ENCODE measurements at places on chromosomes 4 and X. TPM values are rescaled to one million over a fixed set of nuclear protein-coding genes. Genes with fewer than 3 reads are reported as not detected.

DNA sequence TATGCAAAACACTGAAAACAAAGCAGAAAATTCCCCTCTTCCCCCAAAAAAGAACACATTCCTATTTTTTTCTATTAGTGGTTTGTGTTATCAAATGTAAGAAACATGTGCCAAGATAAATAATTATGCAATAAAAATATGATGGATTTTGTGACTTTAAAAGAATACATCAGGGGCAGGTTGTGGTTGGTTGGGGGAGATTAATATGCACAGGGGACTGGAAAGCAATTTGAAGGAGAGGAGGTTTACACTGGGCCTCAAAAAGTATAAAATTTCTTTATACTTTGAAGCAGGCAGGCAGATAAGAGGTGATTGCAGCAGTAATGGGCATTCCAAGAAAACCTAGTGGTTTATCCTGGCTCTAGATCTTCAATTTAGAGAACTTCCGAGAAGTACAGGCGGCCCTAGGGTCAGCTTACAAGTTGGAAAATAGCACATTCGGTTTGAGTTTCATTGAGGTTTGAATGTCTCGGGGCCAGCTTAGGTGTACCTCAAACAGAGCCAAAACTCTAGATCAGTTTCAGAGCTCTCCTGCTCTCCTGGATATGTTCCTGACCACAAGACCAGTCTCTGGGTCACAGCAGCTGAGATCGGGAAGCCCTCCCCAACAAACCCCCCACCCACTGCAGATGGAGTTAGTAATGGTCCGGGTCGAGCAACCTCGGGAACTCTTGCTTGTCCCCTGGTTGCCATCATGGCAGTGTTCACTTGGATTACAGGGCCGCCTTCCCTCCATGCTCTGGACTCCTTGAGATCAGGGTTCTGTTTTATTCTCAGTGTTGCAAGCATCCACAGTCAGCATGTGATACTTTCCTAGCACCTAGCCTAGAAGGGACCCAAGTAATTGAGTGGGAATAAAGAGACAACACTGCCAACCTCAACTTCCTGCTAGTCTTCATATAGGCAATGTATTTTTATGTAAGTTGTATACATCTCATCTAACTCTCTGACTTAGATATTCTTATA is 112.1 kb upstream of the DDIT4L start:
- DNase-seq, result no peak

DNA sequence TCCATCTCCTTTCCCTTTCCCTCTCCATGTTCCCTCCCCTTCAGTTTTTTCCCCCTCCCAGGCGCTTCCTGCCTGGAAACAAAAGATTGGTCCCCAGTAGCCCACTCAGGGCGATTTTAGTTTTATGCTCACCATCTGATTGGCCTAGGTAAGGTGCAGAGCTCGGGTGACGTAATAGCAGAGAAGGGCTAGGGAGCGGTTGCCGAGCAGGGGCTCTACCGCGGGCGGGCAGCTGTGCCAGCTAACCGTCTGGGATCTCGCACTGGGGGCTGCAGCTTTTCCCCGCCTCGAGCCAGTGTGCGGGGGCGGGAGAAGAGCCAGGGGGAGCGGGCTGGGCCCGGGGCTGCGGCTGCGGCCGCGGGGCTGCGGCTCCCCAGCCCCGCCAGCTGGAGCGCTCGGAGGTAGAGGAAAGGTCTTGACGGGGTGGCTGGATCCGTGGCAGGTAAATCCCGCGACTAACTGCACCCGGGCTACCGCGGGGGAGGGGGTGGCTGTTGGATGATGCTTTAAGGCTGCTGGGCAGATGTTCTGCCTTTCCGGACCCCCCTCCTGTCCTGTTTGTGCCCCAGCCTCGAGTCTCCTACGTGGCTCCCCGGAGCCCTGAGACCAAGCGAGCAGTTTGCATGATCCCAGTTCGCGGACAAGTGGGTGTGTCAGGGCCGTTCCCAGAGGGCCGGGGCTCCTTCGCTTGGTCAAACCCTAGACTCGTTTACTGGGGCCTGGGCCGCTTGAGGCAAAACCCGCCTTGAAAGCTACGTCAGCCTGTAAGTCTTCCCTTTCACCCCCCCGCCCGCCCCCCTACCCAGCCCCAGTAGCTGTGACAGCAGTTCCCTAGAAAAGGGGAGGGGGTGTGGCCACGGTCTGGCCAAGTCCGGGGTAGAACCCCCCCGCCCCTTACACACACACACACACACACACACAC is at the start of gene PAK3:
PAK3 (plus strand) TSS at position 218 of the 922 bp plus-strand sequence. CDS start 26,913 bp downstream, outside the sequence.
- DNase-seq, result no peak

DNA sequence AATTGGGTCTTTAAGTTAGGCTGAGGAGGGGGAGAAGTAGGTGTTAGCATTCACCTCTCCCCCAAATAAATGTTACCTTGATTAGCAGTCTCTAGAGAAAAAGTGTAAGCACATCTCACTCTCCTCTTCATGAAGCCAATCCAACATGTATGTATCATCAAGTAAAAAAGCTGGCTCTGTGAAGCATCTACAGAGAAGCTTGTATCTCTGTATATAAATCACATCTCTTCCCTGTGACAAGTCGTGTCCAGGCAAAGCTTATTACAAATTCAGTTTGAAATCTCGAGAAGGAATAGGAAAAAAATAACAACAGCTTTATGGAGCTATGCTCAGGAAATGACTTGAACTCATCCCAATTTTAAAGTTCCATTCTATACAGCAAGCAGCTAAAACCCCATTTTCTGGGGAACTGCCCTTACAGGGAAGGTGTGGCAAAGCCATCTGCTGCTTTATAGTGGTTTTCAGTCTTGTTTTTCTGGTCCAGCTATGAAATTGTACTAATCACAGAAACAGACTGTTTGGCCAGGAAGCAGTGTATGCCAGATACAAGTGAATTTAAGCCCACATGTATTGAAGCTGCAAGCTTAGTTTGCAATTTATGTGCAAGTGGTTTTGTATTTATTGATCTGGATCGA is 313.3 kb upstream of the NOCT start:
- no peak for DNase-seq

- DNase-seq, result peak; percentile 14
Observed at GRCh38 chrX:17590892-17591740, 146.2 kb upstream of the SCML1 start.

GRCh38 chrX:44935172-44935571 is 62.2 kb downstream of the KDM6A start:
- DNase-seq, result no peak

The DOCK11 gene
- 26.1 TPM for total RNA-seq

The SOD3 gene
- not detected for total RNA-seq

The MAGEC2 gene
- total RNA-seq, result not detected

The SERPINA7 gene
- not detected for total RNA-seq

The PPP2R2C gene
- 46.9 TPM for total RNA-seq

The F8A2 gene
- total RNA-seq, result not detected

The PCYT1B gene
- total RNA-seq, result 29.8 TPM

The EVC gene
- 2.4 TPM for total RNA-seq

The ARX gene
- total RNA-seq, result 6.1 TPM

Measured in frontal cortex (tissue), 4 donors.